ENCODE measurements at places on chromosomes 16 and 17. TPM values are rescaled to one million over a fixed set of nuclear protein-coding genes. Genes with fewer than 3 reads are reported as not detected.

Gene CORO6
- total RNA-seq = 12.1 TPM

Gene KRT15
- total RNA-seq = 2.9 TPM

Gene TEKT1
- total RNA-seq = not detected

Gene ATP2A1
- total RNA-seq = 0.44 TPM

Gene DCUN1D3
- 27.8 TPM for total RNA-seq

Gene TOM1L1
- 19.3 TPM for total RNA-seq

Gene HS3ST3A1
- total RNA-seq = 21.4 TPM

Gene EXOC3L1
- total RNA-seq = not detected

Gene DNASE1L2
- 0.15 TPM for total RNA-seq

Gene ZACN
- 0.15 TPM for total RNA-seq

Gene SHPK
- 18.2 TPM for total RNA-seq

Gene QPRT
- total RNA-seq = 29.5 TPM

Gene GAS7
- total RNA-seq = 8.4 TPM

Gene HOXB1
- not detected for total RNA-seq

Gene SCARF1
- 0.83 TPM for total RNA-seq

Gene GPR142
- 1.3 TPM for total RNA-seq

Gene LHX1
- not detected for total RNA-seq

Gene MYL11
- not detected for total RNA-seq

Gene TBC1D3C
- total RNA-seq = not detected

Gene NACA2
- not detected for total RNA-seq

Gene TBC1D26
- total RNA-seq = not detected

Gene DOC2B
- not detected for total RNA-seq

All from smooth muscle cell of trachea (primary cell).